ENCODE measurements at places on chromosomes 11 and 22.
A peak's percentile ranks its signal among the peaks of the same experiment; 100 is the strongest.

GRCh38 chr22:32354360-32355351, 3.0 kb upstream of the RFPL3 start:
- no peak for DNase-seq

DNA sequence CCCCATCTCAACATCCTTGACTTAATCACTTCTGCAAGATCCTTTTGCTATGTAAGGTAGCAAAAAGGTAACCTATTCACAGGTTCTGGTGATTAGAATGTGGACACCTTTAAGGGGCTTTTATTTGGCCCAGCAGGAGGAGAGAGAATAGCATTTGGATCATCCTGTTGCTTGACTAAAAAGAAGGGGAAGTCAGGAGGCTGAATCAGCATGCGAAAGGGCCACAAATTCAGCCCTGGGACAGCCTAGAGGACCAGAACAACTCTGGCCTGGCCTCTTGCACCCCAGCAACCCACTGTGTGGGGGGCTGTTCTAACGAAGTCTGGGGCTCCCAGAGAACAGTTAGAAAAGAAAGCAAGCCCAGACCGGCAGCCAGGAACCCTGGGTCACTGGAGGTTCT, 3.2 kb upstream of the HMOX1 start:
- no peak for DNase-seq

DNA sequence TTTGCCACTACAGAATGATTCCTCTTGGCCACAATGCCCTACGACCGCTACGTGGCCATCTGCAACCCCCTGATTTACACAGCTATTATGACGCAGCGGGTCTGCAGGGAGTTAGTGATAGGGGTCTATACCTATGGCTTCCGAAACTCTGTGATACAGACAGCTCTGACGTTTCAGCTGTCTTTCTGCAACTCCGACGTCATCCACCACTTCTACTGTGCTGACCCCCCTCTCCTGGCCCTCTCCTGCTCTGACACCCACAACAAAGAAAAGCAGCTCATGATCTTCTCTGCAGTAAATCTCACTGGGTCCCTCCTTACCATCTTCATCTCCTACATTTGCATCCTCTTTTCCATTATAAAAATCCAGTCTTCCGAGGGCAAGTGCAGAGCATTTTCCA, 52.3 kb upstream of the OR5P2 start:
- DNase-seq: no peak

- DNase-seq: no peak
Observed at GRCh38 chr11:22566293-22566692, 59.3 kb downstream of the FANCF start.

GRCh38 chr11:18775492-18776292, 15.9 kb downstream of the PTPN5 start:
- DNase-seq: peak; percentile 52

DNA sequence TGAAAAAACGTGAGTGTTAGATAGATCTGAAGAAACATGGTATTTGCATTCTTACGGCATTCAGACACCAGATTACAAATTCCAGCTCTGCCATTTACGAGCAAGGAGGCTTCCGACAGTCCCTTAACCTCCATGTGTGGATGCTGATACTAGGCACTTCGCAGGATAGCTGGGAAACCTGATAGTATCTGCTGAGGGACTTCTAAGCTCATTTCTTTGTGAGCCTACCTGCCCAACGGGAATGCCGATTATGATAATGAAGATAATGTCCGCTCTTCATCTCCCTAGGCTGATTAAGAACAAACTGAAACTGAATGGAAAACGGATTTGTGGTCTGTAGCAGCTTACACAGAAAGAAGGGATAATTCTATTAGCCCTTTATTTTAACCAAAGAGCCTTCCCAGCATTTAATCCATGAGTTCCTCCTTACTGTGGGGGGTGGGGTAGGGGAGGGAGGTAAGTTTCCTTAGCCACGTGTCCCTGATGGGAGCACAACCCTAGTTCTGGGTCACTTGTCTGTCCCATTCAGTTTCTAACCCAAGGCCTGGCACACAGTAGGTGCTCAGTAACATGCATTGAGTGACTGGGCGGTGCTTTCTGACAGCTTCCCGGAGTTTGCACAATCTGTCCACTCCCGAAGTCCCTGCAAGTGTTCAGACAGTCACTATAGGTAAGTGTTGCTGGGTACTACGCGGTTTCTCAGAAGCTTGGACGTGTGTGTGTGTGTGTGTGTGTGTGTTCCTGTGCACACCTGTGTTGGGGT, 39.2 kb downstream of the CD6 start:
- no peak for DNase-seq
